ENCODE measurements at places on chromosomes 7 and 10. TPM values are rescaled to one million over a fixed set of nuclear protein-coding genes. Genes with fewer than 3 reads are reported as not detected.
A peak's percentile ranks its signal among the peaks of the same experiment; 100 is the strongest.

DNA sequence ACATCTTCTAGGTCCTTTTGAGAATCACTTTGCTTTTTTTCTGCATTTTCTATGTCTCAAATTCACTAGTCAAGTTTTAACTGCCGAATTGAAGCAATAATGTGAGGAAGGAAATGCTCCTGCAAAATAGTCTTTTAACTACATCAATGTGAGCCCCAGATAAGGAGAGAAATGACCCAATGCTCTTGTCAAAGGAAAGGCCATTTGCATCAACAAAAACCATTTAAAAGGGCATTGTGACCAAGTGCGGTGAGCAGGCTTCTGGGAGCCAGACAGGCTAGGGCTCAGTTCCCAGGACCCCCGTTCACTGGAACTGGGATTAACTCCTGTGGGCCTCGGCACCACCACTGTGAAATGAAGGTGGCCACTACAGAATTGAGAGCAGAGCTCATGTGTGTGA, 127.9 kb upstream of the EEPD1 start:
- no peak for DNase-seq

DNA sequence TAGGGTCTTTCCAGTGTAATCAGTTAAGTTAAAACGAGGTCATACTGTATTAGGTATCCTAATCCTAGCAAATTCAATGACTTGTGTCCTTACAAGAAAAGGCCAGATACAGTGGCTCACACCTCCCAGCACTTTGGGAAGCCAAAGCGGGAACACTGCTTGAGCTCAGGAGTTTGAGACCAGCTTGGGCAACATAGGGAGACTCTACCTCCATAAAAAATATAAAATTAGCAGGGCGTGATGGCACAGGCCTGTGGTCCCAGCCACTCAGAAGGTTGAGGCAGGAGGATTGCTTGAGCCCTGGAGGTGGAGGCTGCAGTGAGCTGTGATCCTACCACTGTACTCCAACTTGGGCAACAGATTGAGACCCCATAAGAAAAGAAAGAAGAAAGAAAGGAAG, 61.1 kb downstream of the CXCL12 start:
- no peak for DNase-seq

DNA sequence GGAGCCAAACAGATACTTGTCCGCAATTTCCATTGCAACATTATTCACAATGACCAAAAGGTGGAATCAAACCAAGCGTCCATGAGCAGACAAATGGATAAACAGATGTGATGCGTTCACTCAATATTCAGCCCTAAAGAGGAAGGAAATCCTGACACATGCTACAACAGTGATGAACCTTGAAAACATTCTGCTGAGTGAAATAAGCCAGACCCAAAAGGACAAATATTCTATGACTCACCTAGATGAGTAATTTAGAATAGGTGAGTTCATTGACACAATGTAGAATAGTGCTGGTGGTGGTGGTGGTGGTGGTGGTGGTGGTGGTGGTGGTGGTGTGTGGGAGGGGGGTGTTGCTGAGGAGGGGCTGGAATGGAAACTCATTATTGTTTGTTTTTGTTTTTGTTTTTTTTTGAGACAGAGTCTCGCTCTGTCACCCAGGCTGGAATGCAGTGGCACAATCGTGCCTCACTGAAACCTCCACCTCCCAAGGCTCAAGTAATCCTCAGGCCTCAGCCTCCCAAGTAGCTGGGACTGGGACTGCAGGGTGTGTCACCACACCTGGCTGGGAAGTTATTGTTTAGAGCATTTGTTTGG, 28.6 kb downstream of the SMKR1 start:
- DNase-seq: peak; percentile 58

- DNase-seq: peak; percentile 40
Observed at GRCh38 chr10:107814865-107815487, 650.5 kb upstream of the SORCS1 start.

DNA sequence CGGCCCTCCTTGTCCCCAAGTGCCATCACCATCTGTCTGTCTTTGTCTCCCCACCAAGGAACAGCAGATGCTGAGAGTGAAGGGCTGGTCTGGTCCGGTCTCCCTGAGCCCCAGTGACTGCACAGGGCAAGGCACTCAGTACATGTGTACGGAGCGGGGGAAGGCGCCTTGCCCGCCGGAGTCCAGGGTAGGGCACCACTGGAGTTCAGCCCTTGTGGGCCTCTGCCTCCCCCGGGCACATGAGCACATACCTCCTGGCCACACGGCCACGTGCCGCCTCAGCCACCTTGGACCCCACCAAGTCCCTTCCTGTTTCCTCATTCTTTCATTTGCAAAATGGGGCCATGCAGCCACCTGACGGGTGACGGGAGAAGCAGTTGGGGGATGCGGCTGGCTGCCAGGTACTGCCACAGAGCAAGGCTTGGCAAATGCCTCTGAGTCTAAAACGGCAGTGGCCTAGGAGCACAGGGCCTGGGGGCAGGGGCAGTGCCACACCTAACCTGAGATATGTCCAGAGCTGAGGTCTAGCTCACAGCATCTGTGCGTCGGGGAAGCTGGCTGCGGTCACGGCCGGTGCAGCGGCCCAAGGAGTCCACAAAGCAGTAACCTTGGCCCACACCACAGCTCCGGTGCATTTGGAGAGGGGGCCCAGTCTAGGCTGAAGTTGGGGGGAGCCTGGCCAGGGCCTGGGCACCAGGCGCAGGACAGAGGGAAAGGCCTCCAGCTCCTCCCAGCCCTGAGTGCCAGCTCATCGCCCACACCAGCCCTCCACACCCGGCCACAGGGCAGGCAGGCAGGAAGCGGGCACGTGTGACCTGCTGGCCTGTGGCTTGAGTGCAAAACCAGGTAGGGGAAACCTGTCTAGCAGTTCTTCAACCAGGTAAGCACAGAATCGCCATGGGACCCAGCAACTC, 5.2 kb downstream of the ADAP1 start:
- DNase-seq: no peak

- DNase-seq: no peak
Observed at GRCh38 chr10:11328264-11329061, 283.0 kb downstream of the USP6NL start.

Gene SAMD9
- 18.3 TPM for total RNA-seq

DNA sequence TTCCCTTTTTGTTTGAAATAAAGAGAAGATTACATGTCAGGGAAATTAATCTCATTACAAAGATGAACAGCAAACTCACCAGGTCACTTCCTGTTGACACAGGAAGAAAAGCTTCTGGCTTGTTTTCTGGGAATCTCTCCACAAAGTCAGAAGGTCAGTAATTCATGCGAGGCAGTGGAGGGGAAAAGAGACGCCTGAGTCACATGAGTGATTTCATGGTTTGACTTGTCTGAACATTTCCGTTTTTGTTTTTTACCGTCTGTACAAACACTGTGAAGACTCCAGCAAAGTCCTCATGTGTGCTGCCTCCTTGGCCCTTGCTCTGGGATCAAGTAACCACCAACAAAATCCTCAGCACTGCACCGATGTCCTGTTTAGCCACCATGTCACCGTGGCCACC, 2.5 kb upstream of the HABP2 start:
- no peak for DNase-seq

GRCh38 chr10:128149267-128150014, 23.2 kb upstream of the MKI67 start:
- DNase-seq: no peak

- DNase-seq: no peak
Observed at GRCh38 chr10:100803908-100804307, 58.5 kb downstream of the PAX2 start.

GRCh38 chr7:857661-858060, 18.7 kb upstream of the GET4 start:
- no peak for DNase-seq

DNA sequence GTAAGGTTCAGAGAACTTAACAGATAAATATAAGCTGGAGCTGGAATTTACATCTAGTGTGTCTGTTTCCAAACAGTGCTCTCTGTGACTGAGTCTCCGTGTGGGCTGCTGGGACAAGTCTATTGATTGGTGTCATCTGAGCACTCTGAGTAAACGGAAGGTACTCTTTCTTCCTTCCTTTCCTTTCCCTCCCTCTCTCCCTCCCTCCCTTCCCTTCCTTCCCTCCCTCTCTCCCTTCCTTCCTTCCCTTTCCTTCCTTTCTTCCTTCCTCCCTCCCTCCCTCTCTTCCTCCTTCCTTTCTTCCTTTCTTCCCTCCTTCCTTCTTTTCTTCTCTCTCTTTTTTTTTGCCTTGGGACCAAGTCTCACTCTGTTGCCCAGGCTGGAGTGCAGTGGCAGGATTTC, 61.8 kb downstream of the ANKRD61 start:
- no peak for DNase-seq

Gene ENO4
- 1.4 TPM for total RNA-seq

DNA sequence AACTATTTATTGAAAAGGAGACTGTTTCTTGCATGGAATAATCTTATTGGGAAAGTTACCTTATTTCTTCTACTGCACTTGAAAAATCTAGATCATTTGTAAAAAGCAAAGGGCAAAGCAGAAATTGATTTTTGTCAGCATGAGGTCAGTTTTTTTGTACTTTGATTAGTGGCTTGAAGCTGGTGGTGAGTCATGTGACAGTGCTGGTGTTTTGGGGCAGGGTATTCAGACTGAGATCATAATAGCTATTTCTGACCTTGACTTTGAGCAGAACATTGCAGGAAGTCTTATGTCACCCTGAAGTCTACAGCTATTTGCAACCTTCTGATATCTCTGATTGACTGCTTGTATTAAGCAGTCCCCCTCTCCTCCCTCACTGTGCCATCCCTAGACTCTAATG, 66.3 kb upstream of the SORCS3 start:
- DNase-seq: no peak

GRCh38 chr10:54363390-54363789, 437.6 kb downstream of the PCDH15 start:
- no peak for DNase-seq

- DNase-seq: no peak
Observed at GRCh38 chr7:84469034-84469433, 274.4 kb upstream of the SEMA3A start.

DNA sequence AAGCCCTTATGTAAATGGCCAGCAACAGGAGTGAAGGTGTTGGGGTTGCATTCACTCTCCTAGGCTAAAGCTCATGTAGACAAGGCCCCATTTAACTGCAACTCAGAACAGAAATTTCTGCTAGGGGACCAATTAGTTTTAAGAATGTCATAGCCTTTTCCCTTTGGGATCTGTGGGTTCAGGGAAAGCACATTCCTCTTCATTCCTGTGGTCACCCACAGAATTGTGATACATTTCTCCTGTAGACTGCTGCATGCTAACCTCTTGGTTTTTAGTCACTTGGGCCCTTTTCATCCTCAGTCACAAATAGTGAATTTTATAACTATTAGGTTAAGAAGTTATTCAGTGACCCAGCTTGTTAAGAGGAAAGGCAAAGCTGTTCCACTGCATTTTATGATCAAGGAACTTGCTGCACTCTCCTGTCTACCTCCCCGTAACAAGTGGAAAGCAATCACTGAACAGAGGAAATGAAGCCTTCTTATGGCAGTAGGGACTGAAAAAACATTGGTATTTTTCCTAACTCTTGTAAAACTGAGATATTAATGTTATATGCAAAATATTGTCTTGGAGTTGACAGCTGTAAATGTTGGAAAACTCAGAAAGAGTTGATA, 124.9 kb downstream of the SND1 start:
- DNase-seq: peak; percentile 87

GRCh38 chr7:111224354-111225231, 133.7 kb downstream of the LRRN3 start:
- peak; percentile 18 for DNase-seq

Gene TMEM26
- 5.7 TPM for total RNA-seq

- no peak for DNase-seq
Observed at GRCh38 chr10:35434533-35434932, 98.2 kb downstream of the CCNY start.

Gene AZGP1
- not detected for total RNA-seq

DNA sequence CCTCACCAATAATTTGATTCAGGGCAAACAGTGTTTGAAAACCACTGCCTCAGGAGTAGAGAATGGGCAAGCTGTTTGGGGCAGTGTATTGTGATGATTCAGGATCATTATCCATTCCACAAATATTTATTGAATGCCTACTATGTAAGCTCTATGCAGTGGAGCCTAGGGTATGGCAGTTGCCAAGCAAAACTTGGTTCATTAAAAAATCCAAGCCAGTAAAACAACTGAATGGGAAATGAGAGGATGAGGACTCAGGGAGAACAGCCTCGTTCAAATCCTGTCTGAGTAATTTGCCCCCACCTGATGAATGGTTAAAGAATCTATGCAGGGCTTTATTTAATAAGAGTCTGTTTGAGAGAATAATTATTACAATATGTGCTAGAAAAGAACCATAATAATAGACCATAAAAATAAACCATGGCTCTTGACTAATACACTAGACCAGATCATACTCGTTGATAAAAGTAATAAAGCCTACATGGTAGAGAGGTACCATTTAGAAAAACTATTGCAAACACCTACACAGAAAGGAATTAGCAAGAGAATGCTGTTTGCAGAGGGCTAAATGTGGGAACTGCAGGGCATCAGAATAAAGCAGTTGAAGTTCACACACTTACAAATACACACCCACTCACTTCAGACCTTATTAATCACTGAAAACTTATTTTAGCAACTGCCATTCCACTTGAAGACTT, 71.7 kb downstream of the CREB5 start:
- DNase-seq: no peak

Gene VAX1
- total RNA-seq: not detected

DNA sequence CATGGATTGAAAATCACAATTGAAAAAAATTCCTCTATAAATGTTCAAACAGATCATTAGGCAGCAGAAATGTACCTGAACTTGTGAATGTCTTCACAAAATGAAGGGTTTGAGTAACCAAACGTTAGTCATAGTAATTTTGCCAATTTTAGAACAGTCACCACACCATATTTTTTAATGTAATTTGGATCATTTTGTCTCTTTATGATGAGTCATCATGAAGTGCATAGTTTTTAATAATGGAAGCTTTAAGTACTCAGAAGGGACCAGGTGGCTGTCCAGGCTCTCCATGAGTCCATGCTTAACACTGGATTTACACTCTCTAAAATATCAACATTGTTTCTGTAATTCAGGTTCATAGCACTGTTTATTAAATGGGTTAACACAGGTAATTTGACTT, 219.2 kb downstream of the ETV1 start:
- DNase-seq: peak; percentile 9

- DNase-seq: no peak
Observed at GRCh38 chr10:132486539-132487121, 51.0 kb upstream of the INPP5A start.

Gene SLC39A12
- not detected for total RNA-seq

DNA sequence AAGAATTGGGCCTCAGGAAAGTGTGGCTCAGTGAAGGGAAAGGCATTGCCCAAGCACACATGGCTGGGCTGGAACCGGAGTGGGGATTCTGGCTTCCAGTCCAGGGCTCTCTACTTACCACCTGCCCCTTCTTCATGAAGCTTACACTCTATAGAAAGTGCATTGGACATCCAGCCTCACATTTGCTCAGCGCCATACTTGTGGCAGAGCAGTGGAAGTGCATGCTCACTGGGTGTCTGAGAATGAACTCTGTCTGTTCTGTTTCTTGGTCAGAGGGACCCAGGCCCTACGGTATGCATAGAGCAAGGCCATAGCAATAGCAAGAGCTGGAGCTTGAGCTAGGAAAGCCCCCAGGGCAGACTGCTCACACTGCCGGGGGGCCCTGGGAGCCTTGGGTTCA, 1253.5 kb downstream of the TYW1 start:
- DNase-seq: no peak
